EL (cell line): ENCODE measurements at places on chromosomes 6 and 20.
A peak's percentile ranks its signal among the peaks of the same experiment; 100 is the strongest.

DNA sequence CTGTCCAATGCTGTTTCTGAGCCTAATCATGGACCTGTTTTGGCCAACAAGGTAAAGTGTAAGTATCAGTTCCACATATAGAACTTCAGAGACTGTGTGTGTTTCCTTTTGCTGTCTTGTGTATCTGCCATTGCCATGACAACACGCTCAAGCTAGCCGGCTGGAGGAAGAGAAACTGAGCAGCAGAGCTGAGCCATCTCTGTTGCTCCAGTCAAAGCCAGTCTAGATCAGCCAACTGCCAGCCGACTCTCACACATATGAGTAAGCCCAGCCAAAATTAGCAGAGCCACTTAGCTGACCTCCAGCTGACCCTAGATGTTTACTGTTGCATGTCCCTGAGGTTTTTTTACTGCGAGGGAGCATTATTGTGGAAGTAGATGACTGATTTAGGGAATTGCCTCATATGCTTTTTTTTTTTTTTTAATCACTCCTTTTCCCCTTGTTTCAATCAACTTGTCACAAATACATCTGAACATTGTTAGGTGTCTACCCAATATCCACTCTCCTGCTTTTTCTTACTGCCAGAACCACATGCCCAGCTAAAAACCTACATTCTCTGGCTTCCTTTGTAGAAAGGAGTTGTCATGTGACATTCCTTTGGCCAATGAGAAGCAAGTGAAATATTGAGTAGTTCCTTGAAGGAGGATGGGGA lies 304.3 kb upstream of the SUPT3H start:
- peak; percentile 50 for DNase-seq

DNA sequence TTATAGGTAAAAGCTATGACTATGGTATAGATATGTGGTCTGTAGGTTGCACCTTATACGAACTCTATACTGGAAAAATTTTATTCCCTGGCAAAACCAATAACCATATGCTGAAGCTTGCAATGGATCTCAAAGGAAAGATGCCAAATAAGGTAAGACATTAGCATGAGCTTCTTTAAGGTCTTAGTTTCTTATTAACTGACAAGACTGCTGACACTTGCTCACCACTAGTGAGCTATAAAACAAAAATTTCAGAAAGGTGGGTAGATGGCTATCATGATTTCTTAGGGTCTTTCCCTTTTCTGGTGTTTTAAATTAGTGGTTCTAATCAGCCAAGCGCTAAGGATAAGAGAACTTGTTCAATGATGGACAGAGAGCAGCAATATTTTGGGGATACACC lies 21.9 kb downstream of the FAM217A start:
- DNase-seq = no peak

- DNase-seq = peak; percentile 62
These were observed 268.3 kb upstream of the TAB2 start for GRCh38 chr6:149049230-149049629.

DNA sequence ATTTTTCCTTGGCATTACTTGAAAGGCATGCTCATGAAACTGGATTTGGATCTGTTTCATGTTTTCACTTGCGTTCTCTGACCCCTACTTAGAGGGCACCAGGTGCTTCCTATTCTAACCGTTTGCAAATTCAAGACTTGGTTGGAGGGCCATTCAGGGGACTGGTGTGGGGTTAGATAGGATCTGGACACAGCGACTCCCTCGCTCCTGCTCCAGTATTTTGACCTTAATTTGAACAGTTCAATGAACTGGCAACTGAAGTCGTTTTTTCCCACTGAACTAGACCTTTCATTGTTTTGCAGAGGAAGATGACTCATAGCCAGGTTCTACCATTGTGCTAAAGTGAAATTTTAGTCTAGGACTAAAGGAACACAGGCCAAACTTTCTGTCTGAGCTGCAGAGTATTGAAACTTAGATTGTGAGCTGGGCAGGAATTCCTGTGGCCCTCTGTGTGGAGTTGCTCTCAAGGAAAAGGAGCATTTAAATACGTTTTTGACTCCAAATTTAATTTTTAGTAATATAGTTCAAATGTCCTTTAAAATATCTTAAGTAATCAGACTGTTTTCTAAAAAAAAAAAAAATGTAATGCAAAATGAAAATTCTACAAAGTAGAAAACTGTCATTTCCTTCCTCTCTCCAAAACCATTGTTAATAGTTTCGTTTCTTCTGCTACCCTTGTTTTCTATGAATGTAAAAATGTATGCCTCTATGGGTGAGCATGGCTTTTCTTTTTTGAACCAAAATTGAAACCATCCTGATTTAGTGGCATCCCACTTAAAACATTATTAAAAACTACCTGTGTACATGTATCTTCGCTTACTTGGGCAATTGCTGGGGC lies 64.8 kb downstream of the UTRN start:
- DNase-seq = peak; percentile 48

DNA sequence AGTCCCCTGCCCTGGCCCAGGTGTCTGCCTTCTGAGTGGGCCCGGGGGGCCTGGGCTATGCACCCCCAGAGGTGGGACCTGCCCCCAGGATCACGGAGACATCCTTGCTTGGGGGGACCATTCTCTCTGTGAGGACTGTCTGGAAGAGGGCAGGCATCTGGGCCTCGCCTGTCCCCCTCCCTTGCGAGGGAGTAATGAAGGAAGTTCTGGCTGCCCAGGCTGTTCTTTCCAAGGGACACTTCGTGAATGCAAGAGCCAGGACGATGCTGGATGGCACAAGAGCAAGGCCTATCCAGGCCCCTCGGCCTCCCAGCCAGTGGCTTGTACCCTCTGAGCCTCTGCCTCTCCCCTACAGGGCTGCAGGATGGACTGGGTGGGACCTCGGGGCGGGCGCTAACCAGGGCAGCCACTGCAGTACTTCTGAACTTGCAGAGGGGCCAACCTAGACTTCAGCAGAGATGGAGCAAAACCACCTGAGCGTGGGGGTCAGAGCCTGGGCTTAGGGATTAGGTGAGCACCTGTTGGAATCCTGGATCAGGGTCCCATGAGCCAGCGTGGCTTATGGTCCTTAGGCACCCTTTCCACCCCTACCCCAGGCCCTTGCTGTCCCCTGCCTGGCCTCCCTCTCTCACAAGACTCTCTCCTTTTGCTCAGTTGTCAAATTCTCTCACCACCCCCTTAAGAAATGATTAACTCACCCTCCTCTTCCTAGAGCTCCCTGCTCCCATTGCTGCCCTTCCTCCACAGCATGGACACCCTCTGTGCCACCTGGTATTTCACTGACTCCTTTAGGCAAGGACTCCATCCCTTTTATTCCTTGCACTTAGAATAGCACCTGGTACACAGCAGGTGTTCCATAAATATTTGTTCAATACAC lies 53.2 kb downstream of the CTCFL start:
- DNase-seq = no peak
